GM10248 (cell line): ENCODE measurements at places on chromosomes 7 and 10.

- DNase-seq = no peak
These were observed 10.0 kb upstream of the DDIT4 start for GRCh38 chr10:72263613-72264241.

GRCh38 chr10:58438986-58439385 lies 53.8 kb downstream of the TFAM start:
- DNase-seq = no peak

DNA sequence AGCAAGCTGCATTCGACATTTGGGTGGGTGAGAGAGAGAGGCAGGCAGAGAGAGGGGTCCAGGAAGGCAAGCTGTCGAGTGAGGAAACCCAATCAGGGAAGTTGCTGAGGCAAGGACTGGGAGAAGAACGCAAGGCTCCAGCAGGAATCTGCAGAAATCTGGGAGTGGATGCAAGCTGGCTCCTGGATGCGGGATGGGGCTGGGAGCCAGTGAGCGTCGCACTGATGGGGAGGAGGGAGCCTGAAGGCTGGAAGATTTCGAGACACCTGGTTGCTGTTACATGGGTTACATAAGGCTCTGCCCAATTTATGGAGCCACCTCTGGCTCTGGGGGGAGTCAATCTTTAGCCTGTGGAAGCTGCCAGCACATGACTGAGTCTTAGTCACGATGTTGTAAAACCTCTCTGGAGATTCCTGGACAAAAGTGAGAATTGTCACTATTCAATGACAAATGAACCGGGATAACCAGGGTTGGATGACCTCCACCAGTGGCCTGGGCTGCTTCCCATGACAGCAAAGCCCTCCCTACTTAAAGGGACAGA lies 51.1 kb upstream of the ADRB1 start:
- DNase-seq = no peak

- DNase-seq = no peak
These were observed 117.4 kb downstream of the LHPP start for GRCh38 chr10:124579011-124579399.

GRCh38 chr10:65893676-65894075 lies 1032.2 kb upstream of the LRRTM3 start:
- no peak for DNase-seq

GRCh38 chr10:18117276-18117675 lies 22.9 kb upstream of the CACNB2 start:
- no peak for DNase-seq

GRCh38 chr7:34038816-34039470 lies 133.6 kb downstream of the BMPER start:
- no peak for DNase-seq
